Kidney (tissue), 22 donors: ENCODE measurements at places on chromosomes 11 and 22.

DNA sequence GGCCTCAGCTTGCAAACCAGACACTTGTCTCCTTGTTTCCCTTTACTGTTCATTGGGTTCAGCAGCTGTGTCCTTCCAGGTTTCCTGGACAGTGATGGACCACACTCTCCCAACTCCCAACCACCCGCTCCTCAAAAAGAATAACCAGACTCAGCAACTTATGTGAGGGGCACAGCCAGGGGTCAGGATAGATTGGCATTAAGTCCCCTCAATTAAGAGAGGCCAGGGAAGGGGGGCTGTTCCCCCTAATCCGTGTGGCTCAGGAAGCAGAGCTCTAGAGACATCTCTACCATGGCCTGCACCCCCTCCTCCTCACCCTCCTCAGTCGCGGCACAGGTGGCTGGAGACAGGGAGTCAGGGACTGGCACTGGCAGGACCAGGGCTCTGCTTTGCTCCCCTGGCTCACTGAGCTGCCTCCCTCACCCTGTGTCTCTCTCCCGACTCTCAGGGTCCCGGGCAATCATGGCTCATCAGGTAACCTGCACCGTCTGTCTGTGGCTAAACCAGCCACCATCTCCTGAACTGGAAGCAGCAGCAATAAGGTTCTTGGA lies 111.7 kb downstream of the ZNF280B start:
- no peak for DNase-seq
- H3K27ac ChIP-seq, result no peak overlapping the region
- H3K4me3 ChIP-seq, result no peak overlapping the region
- no peaks in the 10 kb centered on the region for H3K36me3 ChIP-seq
- no peaks in the 10 kb centered on the region for H3K27me3 ChIP-seq

- H3K4me3 ChIP-seq, result no peak overlapping the region
- H3K27me3 ChIP-seq, result no peaks in the 10 kb centered on the region
- no peaks in the 10 kb centered on the region for H3K4me1 ChIP-seq
- H3K36me3 ChIP-seq, result no peaks in the 10 kb centered on the region
- peak; percentile 40 for DNase-seq
- peak overlapping the region; percentile 27 for H3K27ac ChIP-seq
Measured at GRCh38 chr11:34642001-34642554, 21.2 kb downstream of the EHF start.

GRCh38 chr22:22936180-22936914 lies 48.7 kb downstream of the IGLL5 start:
- H3K27me3 ChIP-seq, result no peaks in the 10 kb centered on the region
- H3K4me3 ChIP-seq, result no peak overlapping the region
- H3K27ac ChIP-seq, result no peak overlapping the region
- H3K36me3 ChIP-seq, result no peaks in the 10 kb centered on the region
- H3K4me1 ChIP-seq, result no peaks in the 10 kb centered on the region

DNA sequence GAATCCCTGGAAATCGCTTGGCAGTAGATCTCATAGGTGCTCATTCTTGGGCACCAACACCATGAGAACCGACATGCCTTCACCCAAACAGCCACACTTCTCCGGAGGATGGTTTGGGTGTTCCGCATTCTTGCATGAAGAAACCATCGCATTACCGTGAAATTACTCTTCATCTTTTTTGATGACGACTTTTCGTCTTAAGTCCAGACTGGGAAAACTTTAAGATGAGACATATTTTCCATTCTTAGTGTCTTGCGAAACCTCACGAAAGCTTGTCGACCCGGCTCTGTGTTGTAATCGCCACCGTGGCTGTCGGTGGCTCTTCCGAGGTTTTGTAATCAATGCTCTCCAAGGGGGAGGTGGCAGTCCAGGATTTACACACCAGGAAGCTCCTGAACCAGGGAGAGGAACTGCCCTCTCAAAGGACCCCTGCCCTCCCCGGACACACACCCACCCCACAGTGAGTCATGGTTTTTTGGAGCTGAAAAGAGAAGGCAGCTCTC lies 1.7 kb downstream of the TOM1 start:
- no peak overlapping the region for H3K4me3 ChIP-seq
- peaks cover 7% of the 10 kb centered on the region for H3K4me1 ChIP-seq
- peak overlapping the region; percentile 18 for H3K27ac ChIP-seq
- no peaks in the 10 kb centered on the region for H3K27me3 ChIP-seq

- peaks cover 20% of the 10 kb centered on the region for H3K36me3 ChIP-seq
- H3K27me3 ChIP-seq, result no peaks in the 10 kb centered on the region
- DNase-seq, result peak; percentile 99
- no peaks in the 10 kb centered on the region for H3K4me1 ChIP-seq
- peak within 1 kb of the TSS; percentile 96 for H3K27ac ChIP-seq
Measured at GRCh38 chr11:93741094-93741881, at the start of the genes C11orf54 and TAF1D. Gene C11orf54, plus strand, starts transcription at chr11:93741672. Its CDS starts 5,722 bp downstream, at chr11:93747394. Gene TAF1D, minus strand, starts transcription at chr11:93741495. Its CDS starts 2,191 bp downstream, at chr11:93739304.
